ENCODE measurements at places on chromosomes 7 and 10.

DNA sequence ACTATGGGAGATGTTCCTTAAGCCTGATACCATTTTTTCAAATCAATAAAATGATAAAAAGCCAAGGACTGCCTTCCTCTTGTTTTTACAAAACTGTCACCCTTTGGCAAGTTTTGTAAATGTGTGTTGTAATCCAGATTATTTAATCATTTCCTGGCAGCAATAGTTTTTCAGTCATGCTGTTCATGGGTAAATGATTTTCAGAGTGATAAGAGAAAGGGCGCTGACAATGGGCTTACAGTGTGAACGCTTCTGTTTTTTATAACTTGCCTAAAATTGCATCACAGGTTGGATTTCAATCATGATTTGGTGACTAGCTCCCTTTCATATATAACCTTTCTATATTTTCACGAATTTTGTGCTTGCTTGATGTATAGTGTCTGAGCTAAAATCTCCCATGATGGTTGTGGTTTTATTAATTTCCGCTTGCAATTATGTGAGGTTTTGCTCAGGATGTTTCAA lies 19.0 kb upstream of the DMBT1 start:
- no peak for DNase-seq

DNA sequence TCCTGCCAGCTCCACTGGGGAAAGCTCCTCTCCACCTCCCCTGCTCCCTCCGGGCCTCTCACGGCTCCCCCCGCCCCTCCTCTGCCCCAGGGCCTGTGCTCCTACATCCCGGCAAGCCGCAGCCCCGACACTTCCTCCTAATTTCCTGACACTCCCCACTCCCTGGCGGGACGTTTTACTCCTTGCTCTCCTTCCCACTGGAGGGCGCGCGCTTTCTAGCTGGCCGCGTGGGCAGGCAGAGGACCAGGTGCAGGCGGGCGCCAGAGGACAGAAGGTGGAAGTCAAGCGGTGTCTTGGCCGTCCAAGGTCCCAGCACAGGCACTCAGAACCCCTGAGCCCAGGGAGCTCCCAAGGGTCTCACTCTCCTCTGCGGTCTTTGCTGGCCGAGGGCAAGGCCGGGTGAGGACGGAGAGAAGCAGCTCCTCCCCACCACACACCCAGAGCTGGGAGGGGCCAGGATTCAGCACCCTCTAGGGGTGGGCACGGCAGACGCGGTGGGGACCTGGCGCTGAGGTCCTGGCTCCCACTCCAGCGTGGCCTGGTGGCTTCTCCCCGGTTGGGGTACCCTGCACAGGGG lies 19.1 kb downstream of the ADAM8 start:
- no peak for DNase-seq

DNA sequence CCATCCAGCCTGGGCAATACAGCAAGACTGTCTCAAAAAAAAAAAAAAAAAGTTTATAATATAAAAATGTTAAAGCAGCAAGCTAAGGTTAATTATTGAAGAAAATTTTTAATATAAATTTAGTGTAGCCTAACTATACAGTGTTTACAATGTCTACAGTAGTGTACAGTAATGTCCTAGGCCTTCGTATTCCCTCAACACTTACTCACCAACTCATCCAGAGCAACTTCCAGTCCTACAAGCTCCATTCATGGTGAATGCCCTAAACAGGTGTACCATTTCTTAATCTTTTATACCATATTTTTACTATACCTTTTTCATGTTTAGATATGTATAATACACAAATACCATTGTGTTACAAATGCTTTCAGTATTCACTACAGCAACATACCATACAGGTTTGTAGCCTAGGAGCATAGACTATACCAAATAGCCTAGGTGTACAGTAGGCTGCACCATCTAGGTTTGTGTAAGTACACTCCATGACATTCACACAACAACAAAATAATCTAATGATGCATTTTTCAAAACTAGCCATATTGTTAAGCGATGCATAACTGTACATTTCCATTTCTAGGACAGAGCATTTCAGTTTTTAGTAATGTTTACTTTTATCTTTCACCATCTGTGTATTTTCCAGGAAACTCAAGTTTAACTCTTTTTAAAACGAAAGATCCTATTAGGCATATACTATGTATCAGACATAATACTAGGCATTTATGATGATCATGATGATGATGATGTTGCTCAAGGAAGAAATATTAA lies 43.3 kb downstream of the CNOT4 start:
- DNase-seq, result no peak

DNA sequence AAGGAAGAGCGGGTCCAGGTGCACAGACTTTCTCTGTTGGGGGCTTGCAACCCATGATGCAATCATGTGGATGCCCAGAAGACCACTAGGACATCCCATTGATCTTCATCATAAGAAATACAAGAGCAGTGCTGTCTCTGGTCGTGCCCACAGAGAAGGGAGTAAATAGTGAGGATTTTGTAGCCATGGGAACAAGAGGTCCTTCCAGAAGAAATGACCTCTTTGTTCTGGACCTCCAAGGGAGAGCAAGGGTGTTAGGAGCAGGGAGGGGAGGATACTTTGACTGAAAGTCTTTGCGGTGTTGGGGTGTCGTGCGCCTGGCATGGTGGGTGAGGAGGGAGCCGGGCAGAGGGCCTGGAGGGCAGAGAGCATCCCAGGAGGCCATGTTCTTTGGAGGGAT lies 55.0 kb upstream of the EN2 start:
- no peak for DNase-seq

DNA sequence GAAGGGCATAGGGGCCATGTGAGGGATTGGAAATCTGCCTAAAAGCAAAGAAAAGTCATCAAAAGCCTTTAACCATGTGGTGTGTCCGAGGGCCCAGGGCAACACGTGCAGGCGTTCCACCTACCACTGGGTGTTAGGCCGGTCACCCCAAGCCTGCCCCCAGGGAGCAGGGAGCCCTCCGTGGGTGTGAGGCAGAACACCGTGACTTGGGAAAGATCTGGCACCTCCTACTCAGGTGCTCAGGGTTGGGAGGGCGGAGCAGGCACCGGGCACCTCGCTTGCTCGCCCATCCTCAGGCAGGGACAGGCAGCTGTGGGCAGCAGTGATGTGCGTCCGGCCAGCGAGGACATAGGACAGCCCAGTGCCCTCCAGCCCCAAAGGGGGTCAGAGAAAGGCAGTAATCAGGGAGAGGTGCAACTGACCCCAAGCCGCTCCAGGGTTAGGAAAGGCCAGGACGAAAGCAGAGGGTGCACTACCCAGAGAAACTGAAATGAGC lies 80.7 kb upstream of the CHST15 start:
- DNase-seq, result no peak

All from activated T-cell treated with anti-CD3 and anti-CD28 coated beads for 1 hour (primary cell).